Hematopoietic multipotent progenitor cell treated with erythropoietin and hydrocortisone succinate and interleukin-3 and kit ligand, for 6 days (in vitro differentiated cells): ENCODE measurements at places on chromosomes 6 and 20.

DNA sequence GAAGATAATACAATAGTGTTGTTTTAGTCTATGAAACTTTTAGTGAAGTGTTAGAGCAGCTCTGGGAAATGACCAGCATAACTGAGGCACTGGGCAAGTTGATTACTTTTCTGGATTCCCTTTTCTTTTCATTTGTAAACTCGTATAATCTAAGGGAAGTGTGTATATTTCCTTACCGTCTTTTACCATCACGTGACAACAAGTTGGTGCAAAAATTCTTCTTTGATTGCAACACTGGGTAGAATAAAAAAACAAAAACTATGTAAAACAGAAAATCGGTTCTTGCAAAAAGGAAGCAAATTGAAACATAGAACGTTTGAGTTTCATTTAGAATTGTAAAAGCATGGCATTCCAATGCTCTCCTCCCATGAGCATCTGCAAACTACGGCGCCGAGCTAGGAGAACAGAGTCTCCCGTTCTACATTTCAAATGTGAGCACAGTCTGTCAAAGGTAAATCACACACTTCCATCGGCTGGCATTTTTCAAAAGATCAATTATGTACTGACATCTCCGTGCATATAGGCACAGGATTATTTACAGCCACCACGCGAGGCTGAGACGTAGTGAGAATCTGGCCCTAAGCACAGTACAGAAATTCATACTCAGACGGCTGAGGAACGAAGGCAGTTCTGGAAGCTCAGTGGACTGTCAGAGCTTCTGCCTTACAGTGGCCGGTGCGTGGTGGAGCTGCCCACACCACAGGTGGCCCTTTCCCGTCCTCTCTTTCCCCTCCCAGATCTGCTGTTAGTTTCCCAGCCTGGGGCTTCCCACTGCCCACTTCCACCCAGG lies 314.0 kb downstream of the BMP7 start:
- no peak for DNase-seq

- DNase-seq = peak; percentile 27
These were observed 149.3 kb downstream of the GJA1 start for GRCh38 chr6:121584586-121585369.

DNA sequence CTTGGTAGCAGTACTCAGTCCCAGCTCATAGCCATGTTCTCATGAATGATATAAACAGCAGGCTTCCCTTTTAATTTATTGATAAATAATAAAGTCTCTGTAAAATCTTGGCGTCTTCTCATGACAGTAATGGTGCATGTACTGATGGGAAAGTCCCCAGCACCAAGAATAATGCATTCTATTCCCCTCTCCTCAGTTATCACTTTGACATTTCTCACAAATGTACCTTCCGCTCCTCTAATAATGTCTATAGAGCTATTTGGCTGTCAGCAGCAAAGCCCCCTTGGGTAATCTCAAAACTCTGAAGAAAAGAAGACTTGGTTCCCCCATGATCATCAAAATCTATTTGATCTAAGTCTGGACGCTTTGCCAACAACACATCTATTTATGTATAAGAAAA lies 185.0 kb upstream of the SPTLC3 start:
- no peak for DNase-seq

- DNase-seq = no peak
These were observed 228.5 kb downstream of the ZMYND8 start for GRCh38 chr20:47127999-47128398.

DNA sequence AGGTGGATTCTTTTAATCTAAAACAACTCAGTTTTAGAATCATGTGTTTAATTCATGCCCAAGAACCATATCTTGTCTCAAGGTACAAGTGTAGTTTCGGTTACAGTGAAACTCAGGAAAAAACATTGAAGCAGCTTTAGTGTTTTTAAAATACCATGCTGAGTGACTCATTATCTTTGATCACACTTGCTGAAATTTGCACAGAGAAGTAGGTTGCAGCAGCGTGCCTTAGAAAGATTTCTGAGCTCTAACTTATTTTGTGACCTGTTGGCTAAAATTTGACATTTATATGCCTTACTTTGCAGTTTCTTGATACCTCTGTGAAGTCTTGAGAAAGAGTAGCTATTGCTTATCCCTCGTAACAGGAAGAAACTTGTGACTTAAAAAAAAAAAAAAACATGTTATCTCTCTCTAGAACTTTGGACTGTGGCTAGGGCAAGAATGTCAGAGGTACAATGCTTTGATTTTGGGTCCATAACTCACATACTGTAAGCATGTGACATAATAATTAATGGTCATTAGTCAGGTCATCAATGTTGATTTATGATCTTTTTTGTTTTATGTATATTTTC lies 34.5 kb upstream of the FUCA2 start:
- DNase-seq = peak; percentile 82

- no peak for DNase-seq
These were observed 10.1 kb upstream of the BICRAL start for GRCh38 chr6:42771741-42772100.

GRCh38 chr6:148682990-148683389 lies 63.8 kb upstream of the UST start:
- peak; percentile 52 for DNase-seq

DNA sequence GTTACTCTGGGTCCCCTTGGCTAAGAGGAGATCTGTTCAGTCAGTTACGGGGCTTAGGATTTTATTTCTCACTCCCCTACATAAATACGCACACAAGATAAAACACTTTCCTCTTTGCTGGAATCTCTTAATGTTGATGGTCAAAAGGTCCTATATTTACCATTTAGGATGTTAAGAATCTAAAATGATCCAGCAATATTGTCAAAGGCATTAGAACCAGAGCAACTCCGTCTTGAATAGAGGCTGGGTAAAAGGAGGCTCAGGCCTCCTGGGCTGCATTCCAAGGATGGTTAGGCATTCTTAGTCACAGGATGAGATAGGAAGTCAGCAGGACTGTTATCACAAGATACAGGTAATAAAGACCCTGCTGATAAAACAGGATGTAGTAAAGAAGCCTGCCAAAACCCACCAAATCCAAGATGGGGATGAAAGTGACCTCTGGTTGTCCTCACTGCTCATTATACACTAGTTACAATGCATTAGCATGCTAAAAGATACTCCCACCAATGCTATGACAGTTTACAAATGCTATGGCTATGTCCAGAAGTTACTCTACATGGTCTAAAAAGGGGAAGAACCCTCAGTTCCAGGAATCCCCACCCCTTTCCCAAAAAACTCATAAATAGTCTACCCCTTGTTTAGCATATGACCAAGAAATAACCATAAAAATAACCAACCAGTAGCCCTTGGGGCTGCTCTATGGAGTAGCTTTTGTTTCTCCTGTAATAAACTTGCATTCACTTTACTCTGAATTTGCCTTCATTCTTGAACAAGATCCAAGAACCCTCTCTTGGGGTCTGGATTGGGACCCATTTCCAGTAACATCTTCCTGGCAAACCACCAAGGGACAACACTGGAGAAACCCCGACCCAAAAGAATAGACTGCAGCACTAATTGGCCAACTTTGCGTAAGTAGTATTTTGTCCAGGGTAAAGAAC lies 107.5 kb downstream of the DTNBP1 start:
- DNase-seq = peak; percentile 39

DNA sequence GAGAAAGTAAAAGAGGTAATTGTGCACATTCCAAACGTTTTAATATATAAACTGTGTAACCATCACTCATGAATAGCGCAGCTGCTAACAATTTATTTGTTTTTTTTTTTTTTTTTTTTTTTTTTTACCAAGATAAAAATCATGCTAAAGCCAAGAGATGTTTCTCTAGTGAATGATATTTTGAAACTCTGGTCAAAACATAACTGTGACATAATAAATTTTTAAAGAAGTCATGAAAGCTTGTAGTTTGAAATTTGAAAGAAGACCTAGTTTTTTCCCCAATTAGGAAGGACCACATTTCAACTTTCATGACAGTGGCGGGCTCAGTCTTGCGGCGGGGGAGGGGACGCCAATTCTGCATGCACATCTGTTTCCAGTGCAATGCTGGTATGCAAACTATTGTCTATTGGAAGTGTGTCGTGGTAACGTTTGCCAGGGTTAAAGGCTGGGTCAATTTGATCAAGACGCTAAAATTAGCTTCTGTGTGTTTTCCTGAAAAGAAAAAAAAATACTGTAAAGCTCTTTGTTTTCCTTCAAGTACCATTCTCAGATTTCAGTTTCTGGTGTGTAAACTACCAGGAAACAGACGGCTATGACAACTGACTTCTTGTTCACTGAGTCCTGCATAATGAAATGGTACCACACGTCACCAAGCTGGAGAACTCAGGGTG lies 211.9 kb downstream of the FOXC1 start:
- no peak for DNase-seq

- no peak for DNase-seq
These were observed 478.3 kb downstream of the TFAP2A start for GRCh38 chr6:9936551-9936950.

DNA sequence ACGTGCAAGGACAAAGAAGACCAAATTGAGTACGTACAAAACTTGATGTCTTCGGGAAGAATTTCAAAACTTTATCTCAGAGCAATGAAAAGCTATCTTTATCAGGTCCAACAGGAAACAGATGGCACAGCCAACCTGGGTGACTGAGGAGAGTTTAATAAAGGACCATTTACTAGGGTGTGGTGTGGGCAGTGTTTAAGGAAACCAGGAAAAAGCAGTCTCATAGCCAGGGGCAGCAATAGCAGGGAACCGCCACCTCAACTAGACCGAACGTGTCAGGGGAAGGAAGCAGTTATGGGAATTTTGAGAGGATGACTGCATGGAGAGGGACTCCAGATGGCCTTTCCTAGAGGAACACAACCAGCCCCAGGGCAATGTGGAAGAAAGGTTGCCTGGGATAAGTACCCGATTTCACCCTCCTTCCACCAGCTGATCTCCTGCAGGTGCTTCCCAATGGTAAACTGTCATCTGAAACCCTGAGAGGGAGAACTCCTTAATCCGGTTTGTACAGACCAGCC lies 15.2 kb upstream of the TAAR5 start:
- DNase-seq = no peak

DNA sequence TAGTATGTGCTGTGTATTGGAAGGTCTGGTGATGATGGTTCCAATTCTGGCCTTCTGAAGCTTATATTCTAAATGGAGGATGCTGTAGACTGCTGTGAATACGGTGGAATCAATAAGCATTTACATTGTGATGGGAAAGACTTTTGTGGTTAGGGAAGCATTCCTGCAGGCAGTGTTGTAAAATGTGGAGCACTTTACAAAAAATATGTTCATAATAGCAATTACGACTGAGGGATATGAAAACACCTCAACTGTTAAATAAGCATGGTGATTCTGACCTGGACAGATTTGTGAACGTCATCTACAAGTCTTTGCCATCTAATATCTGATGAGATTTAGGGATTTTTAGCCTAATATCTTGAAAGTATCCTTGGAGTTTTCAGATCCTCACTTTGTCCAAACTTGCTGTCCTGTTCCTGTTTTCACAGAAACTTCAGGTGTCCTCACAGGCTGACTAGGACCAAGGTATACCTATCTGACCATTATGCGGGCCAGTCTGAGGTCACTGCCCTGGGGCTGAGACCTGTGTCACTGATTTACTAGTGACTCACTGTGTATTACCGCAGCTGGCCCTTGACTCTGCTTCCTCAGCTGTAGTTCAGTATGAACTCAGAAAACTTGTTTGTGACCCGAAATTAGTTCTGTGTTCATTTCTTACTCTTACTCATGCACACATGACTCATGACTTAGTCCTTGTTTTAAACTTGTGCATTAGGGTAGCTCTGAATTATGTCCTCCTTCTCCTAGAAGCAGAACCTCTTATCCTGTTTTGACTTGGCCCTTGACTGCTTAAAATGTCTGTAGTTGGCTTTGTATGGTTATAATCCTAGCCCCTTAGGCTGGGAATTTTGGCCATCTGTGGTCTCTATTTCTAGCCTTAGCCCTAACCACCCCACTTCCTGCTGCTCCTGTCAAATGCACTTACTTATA lies 343.0 kb downstream of the CDKAL1 start:
- DNase-seq = no peak

- no peak for DNase-seq
These were observed 50.3 kb downstream of the OR2B2 start for GRCh38 chr6:27861861-27862260.

GRCh38 chr6:77361018-77361417 lies 102.3 kb downstream of the HTR1B start:
- DNase-seq = no peak

- no peak for DNase-seq
These were observed 10.6 kb downstream of the ARMH2 start for GRCh38 chr6:24788031-24788665.

GRCh38 chr6:154962753-154963152 lies 32.4 kb upstream of the TIAM2 start:
- no peak for DNase-seq

- peak; percentile 56 for DNase-seq
These were observed 9.4 kb downstream of the HM13 start for GRCh38 chr20:31523361-31524283.

DNA sequence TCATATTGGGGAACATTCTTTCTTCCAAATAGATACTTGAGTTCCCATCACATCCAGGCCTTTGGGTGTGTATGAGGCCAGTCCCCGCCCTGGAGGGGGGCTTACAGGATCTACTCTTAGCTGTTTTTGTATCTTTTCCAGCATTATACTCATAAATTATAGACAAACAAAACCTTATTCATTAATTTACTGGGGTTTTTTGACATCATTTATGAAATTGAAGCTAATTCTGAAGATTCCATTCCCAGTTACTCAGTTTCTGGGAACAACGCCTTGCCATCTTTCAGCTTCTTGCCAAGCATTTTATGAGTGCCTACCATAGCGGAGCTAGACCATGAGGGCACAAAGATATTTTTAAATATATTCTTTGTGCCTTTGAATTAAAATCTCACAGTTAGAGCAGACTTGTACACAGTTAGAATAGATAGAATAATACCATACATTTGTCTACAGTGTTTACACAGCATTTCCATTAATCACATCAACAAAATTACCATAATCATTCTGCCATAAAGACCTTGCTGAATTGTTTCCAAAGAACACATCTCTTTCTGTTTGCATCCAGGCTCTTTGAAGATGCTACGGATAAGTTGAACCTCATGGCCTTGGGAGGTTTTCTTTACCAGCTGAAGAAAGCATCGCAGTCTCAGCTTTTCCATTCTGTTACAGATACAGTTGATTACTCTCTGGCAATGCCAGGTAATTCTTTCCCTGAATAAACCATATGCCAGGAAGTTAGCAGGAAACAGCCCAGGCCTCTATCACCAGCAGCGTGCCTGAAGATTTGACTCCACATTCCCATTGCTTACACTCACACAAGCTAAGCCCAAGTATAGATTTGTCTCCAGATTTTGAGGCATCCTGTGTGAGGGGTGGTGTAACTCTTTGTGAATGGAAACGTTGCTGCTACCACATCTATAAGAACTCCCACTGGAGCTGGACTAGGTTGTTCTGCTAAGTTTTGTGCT lies 75.4 kb upstream of the PBOV1 start:
- no peak for DNase-seq

- no peak for DNase-seq
These were observed 324.6 kb upstream of the PLCB4 start for GRCh38 chr20:8744228-8744844.

DNA sequence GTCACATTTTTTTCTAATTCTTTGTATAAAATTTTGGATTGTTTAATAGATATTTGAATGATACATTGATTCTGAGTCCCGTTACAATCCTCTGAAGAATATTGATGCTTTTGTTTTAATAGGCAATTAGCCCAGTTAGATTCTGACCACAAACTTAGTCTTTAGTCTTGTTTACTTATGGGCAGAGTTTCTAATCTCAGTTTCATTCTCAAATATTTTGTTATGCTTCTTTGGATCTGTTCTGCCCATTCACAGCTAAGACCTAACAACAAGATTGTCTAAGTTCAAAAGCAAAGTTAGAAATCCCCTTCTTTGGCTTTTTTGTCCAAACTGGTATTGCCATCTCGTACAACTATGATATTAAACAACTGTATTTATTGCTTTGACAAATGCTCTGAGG lies 58.0 kb downstream of the TBXT start:
- DNase-seq = no peak
